ELR (cell line): ENCODE measurements at places on chromosomes 7 and 10.

DNA sequence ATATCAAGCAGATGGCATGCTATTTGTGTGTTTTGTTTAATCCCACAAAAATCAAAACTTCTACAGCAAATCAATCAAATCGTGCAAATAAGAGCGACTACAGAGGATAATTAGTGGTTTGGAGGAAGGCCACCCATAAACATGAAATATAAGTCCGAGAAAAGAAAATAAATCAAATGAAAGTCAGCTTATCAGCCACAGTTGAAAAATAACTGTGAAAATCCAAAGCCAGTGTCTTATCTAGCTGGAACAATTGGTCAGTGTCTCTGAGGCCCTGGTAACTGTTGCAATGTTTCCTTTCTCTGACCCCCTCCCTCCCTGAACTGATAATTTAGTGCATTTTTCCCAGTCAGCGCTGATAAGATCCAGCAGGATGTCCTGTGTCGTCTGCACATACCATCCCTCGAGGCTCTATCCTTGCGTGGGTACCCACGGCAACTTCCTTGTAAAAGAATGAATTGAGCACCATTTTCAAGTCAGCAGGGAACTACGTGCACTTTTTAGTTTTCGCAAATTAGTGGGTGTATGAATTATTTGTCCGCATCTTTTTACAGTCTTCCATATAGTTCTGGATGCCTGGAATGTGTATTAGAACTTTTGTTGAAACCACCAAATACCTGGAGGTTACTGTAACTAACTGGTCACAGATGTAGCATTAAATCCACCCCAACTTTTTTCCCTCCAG is 10.8 kb upstream of the JCAD start:
- DNase-seq: no peak

DNA sequence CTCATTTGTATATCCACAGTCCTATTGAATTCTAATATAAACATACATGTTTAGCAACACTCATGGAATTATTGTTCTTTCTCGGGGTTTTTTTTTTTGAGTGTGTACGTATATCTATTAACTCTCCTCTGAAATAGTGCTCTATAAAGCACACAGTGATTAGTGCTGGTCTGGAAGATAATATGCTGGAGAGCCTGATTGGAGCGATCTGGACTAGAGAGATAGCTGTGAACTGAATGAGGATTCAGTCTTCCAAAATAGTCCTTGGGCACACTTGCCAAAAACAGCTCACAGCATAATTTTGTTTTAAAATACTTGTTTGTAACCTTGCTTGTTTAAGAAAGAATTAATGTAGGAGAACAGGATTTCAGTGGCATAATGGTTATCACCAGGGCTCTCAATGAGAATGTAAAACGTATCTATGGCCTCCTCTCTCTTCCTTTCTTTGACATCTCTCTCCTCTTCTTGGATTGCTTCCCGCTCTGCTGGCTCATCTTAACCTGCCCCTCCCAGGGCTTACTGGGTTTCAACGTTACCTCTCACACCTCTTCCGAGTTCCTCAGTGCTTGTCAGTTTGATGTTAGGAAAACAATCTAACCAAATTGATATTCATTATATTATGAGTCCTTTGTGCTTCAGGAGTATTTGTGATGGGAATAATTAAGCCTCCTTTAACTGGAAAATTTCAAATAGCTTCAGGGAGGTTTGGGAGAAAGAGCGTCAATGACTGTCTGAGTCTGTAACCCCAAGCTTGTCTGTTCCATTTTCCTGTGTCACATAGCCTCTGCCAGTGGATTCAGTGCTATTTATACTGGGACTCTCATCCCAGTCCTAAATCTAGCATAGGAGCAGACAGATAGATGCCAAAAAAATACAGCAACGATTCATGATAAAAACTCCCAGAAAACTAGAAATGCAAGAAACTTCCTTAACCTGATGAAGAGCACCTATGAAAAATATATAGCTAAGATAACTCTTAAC is 16.2 kb upstream of the AGK start:
- DNase-seq: no peak

DNA sequence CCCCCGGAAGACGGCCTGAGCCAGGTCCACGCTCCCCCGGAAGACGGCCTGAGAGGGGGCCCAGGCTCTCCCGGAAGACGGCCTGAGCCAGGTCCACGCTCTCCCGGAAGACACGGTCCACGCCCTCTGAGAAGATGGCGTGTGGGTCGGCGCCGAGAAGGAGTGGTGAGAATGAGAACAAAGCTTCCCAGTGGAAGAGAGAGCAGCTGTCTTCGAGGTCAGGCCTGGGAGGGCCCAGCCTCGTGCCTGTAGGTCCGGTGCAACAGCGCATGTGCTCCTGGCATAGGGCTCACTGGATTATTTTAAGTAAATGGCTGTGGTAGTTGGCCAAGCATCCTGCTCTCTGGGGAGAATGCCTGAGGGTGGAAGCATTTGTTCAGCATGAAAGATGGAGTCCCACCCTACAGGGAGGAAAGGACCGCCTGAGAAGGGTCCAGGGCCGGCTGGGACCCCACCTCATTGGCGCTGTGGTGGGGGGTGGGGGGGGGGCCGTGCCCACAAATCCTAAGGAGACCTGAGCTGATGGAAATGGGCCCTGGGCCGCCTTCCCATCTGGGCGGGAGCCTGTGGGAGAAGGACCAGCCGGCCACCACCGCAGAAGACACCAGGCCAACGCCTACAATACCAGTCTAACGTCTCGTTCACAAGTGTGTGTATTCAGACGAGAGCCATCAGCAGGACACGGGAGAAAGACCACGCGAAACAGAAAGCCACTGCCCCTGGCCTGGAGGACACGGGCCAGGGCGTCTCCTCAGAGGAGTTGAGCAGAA is 210.0 kb downstream of the WDR37 start:
- DNase-seq: no peak

DNA sequence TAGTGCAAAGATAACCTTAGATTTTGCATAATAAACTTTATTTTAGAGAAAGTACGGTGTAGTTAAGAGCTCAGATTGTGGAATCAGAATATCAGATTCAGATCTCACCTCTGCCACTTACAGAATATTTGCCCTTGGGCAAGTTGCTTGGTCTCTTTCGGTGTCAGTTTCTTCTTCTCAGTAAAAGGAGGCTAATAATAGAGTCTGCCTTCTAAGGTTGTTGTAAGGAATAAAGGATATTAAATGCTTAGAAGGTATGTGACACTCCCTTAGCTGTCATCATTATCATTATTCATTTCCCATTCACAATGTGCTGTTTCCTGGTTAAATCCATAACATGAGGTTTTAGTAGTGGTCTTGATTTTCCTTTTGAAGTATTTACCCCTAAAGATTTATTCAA is 42.2 kb downstream of the MPLKIP start:
- DNase-seq: no peak

- no peak for DNase-seq
Observed at GRCh38 chr7:584122-584465, 64.4 kb upstream of the PDGFA start.

- no peak for DNase-seq
Observed at GRCh38 chr10:49442863-49443262, 47.0 kb upstream of the DRGX start.

- DNase-seq: no peak
Observed at GRCh38 chr10:8463853-8464252, 409.4 kb downstream of the GATA3 start.

GRCh38 chr7:78437118-78437517 is 638.5 kb downstream of the PHTF2 start:
- peak; percentile 34 for DNase-seq

- DNase-seq: no peak
Observed at GRCh38 chr10:51421853-51422252, 277.5 kb downstream of the CSTF2T start.

DNA sequence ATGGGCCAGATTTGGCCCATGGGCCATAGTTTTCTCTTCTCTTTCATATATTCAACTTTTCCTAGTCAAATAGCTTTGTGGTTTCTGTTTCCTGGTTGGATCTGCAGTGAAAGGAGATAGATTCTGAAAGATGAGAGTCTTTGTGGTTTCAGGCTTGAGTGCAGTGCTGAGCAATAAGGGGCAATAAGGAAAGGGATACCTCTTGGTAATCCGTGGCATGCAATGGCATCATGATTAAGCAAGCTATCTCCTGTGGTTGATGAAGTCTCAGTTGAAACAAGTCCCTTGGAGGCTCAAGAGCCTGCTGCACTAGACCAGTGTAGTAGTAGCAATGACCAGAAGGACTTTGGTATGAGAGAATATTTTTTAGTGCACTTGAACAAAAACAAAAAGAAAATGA is 187.7 kb upstream of the CNTNAP2 start:
- DNase-seq: no peak

GRCh38 chr7:43193893-43194292 is 81.4 kb downstream of the HECW1 start:
- no peak for DNase-seq

GRCh38 chr7:143008007-143008901 is 18.7 kb downstream of the OR9A2 start:
- peak; percentile 62 for DNase-seq

DNA sequence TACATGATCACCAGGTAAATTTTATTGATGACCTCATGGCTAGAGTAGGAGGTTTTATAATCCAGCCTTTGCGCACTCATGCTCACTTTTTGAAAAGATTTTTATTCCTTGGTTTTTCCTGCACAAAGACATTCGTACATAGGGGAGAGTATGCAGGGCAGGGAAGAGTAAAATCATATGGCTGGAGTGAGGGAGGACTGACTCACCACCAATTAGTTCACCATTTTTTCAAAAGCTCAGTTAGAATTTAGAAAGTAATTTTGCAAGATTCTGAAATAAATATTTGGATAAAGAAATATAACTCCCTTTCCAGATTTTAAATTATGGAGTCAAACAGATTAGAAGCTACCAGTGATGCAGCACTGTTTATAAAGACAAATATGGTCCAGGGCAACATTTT is 111.9 kb downstream of the SEMA3D start:
- DNase-seq: peak; percentile 20

DNA sequence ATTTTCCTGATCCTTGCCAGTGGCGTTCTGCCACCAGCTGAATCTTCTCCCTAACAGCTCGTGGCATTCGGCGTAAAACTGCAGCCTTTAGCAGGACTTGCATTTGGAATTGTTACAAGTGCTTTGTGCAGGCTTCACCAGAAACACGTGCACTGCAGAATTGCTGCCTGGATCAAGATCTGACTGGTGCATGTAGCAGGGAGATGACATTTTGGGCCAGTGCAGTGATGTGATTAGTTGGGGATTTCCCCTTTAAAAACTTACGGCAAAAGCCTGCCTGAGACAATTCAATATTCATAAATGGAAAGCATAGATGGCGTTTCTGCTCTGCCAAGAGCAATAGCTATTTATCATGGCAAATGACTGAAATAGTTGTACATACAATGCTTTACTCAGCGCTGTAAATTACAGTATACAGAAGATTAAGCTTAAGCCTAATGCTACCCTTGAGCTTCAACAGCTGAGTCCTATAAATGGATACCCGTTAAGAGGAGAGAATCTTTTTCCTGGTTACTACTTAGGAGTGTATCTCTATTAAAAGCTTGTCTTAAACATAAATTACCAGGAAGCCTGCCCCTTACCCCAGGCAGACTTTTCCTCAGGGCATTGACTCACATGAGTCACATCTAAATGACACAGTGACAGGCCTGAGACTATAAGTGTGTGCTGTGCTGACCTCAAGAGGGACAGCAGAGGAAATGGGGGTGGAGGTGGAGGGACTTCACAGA is 106.3 kb downstream of the ATXN7L1 start:
- peak; percentile 71 for DNase-seq

DNA sequence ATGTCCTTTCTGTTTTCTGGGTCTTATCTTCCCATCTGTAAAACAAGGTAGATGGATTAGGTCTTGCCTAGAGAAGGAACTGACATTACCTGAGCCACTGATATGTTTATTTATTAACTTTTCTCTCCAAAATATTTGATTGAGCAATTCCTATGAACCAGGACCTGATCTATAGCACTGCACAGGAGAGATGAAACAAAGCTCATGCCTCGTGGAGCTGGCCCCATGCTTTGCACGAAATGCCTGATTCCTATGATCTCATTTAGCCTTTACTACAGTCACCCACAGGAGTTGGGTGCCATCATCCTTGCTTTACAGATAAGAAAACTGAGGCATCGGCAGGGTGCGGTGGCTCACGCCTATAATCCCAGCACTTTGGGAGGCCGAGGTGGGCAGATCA is 48.2 kb upstream of the ZMIZ1 start:
- no peak for DNase-seq

DNA sequence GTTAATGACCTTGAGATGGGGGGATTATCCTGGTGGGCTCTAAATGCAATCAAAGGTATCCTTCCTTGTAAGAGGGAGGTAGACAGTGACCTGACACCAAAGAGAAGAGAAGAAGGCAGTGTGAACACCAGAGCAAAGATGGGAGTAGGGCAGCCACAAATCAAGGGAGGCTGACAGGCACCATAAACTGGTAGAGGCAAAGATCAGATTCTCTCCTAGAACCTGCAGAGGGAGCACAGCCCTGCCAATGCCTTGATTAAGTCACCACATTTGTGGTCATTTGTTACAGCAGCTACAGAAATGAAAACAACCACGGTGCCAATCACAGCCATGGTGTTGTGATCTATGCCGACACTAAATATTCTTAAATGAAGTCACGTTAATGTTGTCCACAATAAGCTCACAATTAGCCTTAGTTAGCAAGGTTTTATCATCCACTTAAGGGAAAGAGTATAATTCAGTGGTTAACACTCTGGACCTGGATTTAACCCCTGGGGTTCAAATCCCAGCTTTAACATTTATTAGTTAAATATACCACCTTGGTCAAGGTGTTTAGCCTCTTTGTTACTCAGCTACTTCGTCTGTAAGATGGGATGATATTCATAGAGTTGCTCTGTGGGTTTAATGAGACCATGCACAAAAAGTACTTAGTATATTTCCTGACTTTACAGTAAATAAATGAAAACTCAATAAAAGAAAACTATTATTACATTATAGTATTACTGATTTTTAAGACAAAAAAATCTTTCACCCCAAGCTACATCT is 70.8 kb downstream of the SGMS1 start:
- peak; percentile 46 for DNase-seq

DNA sequence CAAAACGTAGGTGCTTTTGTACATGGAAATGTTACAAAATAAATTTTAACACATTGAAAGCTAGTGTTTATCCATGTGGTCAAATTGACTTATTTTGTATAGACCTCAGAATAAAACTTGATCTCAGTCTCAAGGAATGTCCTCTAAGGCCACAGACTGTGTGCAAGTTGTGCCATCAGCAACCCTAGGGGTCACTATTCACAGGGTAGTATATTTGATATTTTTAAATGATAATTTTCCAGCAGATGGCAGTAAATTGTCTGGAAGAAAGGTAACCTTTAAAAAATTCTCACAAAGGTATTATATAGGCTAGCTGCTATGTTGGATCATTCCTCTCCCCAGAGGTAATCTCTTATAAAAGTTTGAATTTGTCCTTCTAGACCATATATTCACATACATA is 12.9 kb upstream of the SNX10 start:
- peak; percentile 51 for DNase-seq

- peak; percentile 59 for DNase-seq
Observed at GRCh38 chr10:88851706-88852105, at the start of gene ANKRD22. Gene ANKRD22 (minus strand): TSS chr10:88851844. CDS start chr10:88851607, 237 bp downstream.

GRCh38 chr10:124294811-124295770 is 123.6 kb downstream of the OAT start:
- DNase-seq: no peak

DNA sequence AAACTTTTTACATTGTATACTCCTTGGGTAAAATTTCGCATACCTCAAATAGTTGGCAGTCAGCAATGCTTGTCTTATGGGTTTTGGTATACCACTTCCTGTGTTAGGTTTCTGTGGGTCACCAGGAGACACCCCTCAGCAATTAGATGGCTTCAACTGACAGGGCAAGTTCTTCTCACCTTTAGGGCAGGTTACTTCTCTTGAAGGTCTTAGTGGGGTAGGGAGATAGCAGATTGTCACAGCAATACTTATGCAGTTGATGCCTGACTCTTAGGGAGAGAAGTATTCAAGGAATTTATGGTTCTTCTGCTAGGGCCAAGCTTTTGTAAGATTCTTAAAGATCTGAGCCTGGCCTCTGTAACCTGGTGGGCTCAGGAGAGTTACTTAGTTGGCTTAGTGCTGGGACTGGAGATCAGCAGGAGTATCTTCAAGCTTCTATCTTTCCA is 42.9 kb downstream of the MKLN1 start:
- peak; percentile 64 for DNase-seq
